Activated T-cell treated with anti-CD3 and anti-CD28 coated beads for 1 hour (primary cell): ENCODE measurements at places on chromosomes 7 and 10.

DNA sequence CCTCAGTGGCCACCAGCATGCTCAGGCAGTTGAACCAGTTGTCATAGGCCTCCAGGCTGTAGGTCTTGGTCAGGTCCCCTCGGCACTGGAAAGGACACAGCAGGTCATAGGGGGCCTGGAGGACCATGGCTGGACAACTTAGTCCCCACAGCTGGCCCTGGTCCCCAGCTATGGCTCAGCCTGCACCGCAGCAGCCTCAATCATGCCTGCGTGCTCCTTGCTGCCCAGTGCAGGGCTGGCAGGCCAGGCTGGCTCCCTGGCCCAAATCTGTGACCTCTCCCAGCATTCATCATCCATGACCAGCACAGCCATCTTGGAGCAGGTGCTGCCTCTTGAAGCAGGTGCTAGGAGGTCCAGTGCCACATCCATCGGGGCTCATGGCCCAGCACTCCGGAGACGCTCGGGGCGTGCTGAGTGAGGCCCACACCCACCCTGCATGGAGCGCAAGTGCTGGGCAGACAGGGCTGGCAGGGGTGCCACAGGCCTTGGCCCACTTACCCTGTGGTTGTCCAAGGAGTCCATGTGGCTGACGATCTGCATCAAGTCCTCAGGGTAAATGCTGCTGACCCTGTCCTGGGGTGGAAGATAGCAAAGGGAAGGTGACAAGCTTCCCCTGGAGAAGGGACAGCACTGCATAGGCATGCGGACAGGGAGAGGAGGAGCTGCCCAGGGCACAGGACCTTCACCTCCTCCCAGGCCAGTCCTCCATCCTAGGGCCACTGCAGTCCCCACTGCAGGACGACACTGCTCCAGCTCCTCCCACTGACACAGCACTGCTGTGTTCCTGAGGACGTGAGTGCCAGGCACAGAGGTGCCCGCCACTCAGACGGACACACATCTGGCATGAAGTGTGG, 61.7 kb downstream of the CSGALNACT2 start:
- DNase-seq = no peak

- DNase-seq = no peak
These were observed 14.4 kb upstream of the SP4 start for GRCh38 chr7:21413502-21413901.

DNA sequence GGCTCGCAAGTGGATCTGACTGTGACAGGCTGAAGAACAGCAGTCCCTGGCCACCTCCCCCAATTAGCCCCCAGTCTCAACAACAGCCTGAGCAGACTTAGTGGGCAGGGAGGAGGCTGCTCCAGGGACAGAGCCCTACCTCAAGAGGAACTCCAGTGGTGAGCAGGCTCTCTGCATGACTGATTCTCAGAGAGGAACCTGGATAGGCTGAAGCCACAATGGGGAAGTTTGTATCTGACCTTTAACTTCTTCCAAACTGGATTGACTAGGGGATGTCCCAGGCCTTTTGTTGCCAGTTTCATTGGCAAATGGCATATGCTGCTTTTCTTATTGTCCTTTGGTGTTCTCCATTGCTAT, 93.0 kb downstream of the ARHGAP22 start:
- no peak for DNase-seq

GRCh38 chr7:140501966-140502365, 22.7 kb upstream of the MKRN1 start:
- DNase-seq = no peak

GRCh38 chr7:7595451-7595850, 28.8 kb downstream of the MIOS start:
- DNase-seq = no peak

GRCh38 chr10:34063592-34063991, 729.1 kb upstream of the NRP1 start:
- DNase-seq = no peak

- DNase-seq = no peak
These were observed 171.5 kb downstream of the CCSER2 start for GRCh38 chr10:84499846-84500245.

DNA sequence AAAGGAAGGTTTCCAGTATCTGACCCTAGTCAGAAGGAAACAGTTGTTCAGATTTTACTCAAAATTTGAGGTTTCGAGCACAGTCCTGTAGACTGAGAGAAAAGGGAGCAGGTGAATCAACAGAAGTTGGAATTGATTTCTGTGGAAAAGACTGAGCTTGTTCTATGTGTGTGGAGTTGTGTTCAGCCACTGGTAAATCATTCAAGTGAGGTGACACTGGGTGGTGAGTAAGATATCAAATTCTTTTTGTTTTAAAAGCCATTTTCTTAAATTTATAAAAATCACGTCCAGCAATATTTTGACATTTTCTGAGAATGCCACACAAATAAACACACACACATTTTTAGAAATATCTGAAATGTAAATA, 165.1 kb downstream of the HGF start:
- no peak for DNase-seq

DNA sequence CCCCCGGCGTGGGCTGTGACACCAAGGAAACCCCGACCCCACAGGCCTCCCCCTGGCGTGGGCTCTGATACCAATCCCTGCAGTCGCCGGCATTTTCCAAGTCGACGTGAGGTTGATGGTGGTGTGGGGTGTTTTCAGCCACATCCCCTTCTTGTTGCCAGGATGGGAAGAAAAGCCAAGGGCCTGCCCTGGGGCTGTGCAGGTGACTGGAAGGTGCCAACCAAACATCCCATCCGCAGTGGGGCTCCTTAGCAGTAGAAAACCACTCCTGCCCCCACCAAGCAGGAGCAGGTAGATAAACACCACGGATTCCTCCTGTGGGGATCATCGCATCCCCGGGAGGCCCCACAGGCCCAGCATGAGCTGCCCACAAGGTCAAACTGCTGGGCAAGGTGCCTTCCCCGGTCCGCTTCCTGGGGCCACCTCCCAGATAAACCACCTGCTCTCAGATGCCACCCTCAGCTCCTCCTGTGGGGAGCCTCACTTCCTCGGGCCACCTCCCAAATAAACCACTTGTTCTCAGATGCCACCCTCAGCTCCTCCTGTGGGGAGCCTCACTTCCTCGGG, 88.5 kb upstream of the DIP2C start:
- DNase-seq = no peak

GRCh38 chr10:47383261-47384147, 589 bp downstream of the ZNF488 start:
- DNase-seq = no peak

- DNase-seq = no peak
These were observed 5.2 kb downstream of the EBF3 start for GRCh38 chr10:129958629-129959543.

- DNase-seq = no peak
These were observed 53.1 kb downstream of the PRF1 start for GRCh38 chr10:70549351-70549961.

DNA sequence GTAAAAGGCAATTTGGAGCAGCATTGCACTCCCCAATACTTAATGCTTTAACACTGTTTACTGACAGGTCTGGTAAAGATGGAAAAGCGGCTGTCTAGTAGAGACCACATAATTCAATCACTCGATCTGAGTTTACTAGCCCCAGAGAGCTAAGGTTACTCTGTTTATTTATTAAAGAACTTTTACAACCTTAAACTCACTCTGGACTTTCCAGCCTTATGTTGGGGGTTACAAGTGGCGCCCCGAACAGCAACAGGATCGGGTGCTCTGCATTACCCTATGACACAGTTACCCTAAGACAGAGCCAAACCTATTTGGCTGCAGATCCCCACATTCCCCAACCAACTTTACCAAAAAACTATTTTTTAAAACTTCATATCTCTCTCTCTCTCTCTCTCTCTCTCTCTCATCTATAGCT, 43.9 kb downstream of the MRPS24 start:
- no peak for DNase-seq

DNA sequence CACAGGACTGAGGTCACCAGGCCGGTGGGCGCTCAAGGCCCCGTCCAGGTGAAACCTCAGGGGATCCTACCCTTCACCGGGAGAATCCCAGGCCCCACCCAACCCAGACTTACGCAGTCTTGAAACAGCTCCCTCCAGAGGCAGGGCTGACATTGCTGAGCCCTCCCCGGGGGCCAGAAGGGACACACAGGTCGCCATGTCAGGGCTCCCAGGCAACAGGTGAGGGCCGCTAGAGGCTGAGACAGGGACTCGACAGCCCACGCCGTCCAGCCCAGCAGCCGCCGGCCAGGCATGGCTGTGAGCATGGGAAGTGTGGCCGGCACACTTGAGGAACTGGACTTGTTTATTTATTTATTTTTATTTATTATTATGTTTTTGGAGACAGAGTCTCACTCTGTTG, 10.3 kb downstream of the MICALL2 start:
- DNase-seq = no peak

DNA sequence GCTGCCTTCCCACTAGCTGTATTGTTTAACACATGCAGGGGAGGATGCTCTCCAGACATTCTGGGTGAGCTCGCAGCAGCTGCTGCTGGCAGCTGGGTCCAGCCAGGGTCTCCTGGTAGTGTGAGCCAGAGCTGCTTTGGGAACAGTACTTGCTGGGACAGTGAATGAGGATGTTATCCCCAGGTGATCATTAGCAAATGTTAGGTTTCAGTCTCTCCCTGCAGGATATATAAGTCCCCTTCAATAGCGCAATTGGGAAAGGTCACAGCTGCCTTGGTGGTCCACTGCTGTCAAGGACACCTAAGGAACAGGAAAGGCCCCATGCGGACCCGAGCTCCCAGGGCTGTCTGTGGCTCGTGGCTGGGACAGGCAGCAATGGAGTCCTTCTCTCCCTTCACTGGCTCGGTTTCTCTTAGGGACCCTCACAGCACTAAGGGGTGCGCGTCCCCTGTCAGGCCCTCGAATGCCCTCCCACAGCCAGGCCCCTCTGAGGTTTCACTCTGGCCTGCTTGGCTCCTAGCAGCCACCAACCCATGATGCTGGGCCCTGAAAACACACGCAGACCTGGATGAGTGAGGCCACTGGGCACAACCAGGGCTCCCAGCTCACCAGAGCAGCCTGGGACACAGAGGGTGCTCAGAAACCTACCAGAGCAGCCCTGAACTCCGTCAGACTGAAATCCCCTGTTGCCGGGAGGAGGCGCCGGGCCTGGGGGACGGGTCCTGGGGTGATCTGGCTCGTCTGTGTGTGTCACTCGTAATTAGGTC, 173.0 kb upstream of the LANCL2 start:
- no peak for DNase-seq

DNA sequence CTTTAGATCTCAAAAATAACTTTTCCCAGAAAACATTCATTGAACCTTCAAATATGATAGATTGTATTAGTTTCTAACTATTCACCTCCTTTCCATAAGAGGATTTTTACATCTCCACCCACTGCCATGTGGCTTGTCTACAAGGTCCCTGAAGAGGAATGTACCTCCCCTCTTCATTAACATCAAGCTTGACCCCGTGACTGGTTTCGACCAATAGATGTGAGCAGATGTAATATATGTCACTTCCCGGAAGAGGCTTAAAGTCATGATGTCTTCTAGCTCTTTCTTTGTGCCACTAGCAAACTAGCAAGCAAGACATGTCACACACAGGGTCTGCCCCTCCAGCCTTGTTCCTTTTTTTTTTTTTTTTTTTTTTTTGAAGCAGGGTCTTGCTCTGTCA, 6.9 kb downstream of the BAZ1B start:
- DNase-seq = no peak

DNA sequence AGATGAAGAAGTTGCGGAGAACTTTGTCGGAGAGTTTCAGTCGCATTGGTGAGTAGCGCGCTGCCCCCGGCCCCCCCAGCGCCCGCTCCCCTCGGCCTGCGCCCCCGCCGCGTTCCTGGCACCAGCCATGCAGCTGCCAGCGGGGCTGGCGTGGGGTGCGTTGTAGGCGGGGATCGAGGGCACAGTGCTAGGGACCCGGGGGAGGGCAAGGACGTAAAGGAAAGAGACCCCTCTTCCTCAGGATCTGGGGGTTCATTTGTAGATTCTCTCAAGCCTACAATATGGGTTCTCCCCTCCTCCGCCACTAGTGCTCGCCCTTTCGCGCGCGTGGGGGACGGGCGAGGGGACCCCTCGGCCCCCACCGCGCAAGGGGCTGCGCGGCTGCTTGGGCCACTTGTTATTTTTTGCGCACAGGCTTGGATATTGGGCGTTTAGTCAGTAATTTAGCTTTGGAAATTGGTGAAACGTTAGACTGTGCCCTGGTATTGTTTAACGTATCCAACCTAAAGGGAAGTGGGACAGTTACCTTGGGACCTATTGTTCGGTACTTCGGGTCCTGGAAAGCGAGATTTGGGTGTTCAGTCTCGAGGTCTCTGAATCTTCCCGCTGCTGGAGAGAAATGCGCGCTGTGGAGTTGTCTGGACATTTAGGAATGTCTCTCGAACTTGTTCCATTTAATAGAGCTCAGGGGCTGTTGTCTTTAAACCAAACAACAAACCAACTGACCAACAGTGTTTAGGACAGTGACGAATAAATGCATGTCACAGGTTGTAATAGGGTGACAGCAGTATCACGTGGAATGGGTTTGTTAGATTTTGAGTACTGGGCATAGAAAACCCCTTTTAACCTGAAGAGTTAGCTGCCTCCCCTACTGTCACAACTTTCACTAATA, 796 bp downstream of the CDK14 start:
- DNase-seq = no peak

DNA sequence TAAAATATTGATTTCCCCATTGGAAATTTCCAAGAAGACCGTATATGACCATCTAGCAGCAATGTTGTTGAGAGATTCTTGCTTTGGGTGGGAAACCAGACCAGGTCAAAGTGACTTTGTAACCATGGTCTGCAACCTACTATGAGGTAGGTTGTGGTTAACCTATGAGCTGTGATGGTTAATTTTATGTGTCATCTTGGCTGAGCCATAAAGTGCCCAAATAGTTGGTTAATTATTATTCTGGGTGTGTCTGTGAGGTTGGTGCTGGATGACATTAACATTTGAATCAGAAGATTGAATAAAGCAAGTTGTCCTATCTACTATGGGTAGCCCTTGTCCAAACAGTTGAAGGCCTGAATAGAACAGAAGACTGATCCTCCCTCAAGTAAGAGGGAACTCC, 18.3 kb upstream of the RALA start:
- no peak for DNase-seq
